ENCODE measurements at places on chromosomes 3 and 15. TPM values are rescaled to one million over a fixed set of nuclear protein-coding genes. Genes with fewer than 3 reads are reported as not detected.

Gene RTP4
- polyA plus RNA-seq, result 11.2 TPM

Gene UBE2E2
- 17.4 TPM for polyA plus RNA-seq

Gene SAXO2
- polyA plus RNA-seq, result 0.23 TPM

Gene UACA
- 26.4 TPM for polyA plus RNA-seq

Gene GRM2
- polyA plus RNA-seq, result not detected

Gene DLEC1
- polyA plus RNA-seq, result 0.46 TPM

Gene EEF1AKMT4
- 5.3 TPM for polyA plus RNA-seq

Gene GOLGA8M
- not detected for polyA plus RNA-seq

Gene ARGFX
- polyA plus RNA-seq, result not detected

Gene CP
- 0.69 TPM for polyA plus RNA-seq

Gene GP9
- 0.26 TPM for polyA plus RNA-seq

Gene ITIH3
- not detected for polyA plus RNA-seq

Gene SEMA5B
- 0.69 TPM for polyA plus RNA-seq

Gene SCG5
- 3.0 TPM for polyA plus RNA-seq

Gene MAP4
- polyA plus RNA-seq, result 41.2 TPM

Gene ITIH1
- polyA plus RNA-seq, result not detected

Gene CKMT1B
- polyA plus RNA-seq, result 128 TPM

Gene UTS2B
- polyA plus RNA-seq, result 0.17 TPM

Gene ZNF710
- 13.8 TPM for polyA plus RNA-seq

Gene THAP10
- 2.5 TPM for polyA plus RNA-seq

Gene NR2E3
- 5.4 TPM for polyA plus RNA-seq

All from sigmoid colon (tissue), 7 donors.